ENCODE measurements at places on chromosomes 11 and 22. TPM values are rescaled to one million over a fixed set of nuclear protein-coding genes. Genes with fewer than 3 reads are reported as not detected.

Gene KCNJ1
- polyA plus RNA-seq: 71.7 TPM

DNA sequence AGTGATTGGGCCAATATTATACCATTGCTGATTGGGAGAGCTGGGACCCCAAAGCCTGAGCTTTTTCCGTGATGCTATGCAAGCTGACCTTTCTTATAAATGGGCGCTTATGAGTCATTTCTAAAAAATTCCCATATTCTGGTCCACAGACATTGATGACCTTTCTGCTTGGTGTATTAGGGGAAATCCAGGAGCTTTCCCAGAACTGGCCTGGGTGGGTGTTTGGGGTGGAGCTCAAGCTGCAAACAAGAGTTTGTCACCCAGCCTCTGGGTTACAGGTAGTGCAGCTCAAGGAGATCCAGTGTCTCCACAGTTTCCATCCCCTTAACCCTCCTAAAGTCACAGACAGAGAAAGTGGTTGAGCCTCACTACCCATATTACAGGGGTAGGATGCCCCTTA, 67.7 kb downstream of the CCDC81 start:
- DNase-seq: no peak

GRCh38 chr11:103699656-103700055, 336.8 kb upstream of the DDI1 start:
- DNase-seq: no peak

DNA sequence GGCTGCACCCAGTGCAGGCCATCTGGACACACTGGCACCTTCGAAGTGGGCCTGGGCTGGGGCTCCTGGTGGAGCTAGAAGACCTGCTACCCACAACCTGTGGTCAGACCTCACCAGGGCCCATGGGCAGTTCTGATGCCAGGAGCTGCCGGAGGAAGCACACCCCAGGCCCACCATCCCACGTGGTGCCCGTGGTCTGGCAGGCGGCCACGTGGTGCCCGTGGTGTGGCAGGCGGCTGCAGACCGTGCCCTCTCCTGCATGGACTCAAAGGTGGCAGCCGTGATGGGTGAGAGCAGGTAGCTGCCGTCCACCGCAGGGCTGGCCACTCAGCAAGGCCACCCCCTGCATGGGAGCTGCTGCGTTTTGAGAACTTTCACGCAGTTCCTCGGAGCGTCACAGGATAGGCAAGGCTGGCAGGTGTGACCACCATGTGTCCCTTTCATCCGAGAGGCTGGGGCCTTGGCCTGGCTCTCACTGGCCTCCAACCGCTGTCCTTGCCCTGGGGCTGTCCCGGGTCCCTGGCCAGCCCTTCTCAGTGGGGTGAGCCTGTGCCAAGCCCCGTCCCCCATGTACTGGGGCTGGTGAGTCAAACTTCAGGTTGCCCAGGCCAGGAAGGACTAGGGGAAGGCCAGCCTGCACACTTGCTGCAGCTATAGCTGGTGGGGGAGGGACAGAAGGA, 3.9 kb upstream of the IL17REL start:
- DNase-seq: no peak

- DNase-seq: no peak
These were observed 107.3 kb downstream of the ETS1 start for GRCh38 chr11:128480066-128480465.

DNA sequence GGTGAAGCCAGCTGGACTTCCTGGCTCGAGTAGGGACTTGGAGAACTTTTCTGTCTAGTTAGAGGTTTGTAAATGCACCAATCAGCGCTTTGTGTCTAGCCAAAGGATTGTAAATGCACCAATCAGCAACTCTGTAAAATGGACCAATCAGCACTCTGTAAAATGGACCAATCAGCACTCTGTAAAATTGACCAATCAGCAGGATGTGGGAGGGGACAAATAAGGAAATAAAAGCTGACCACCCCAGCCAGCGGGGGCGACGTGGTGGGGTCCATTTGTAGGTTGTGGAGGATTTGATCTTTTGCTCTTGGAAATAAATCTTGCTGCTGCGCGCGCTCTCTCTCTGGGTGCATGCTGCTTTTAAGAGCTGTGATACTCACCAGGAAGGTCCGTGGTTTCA, 202.9 kb downstream of the MIAT start:
- DNase-seq: no peak

- DNase-seq: no peak
These were observed 31.6 kb upstream of the CADM1 start for GRCh38 chr11:115535781-115536180.

GRCh38 chr22:30422481-30423300, 2.9 kb upstream of the MTFP1 start:
- DNase-seq: no peak

- DNase-seq: no peak
These were observed 6.7 kb downstream of the DUSP8 start for GRCh38 chr11:1565173-1565903.

Gene ZP1
- 0.10 TPM for polyA plus RNA-seq

DNA sequence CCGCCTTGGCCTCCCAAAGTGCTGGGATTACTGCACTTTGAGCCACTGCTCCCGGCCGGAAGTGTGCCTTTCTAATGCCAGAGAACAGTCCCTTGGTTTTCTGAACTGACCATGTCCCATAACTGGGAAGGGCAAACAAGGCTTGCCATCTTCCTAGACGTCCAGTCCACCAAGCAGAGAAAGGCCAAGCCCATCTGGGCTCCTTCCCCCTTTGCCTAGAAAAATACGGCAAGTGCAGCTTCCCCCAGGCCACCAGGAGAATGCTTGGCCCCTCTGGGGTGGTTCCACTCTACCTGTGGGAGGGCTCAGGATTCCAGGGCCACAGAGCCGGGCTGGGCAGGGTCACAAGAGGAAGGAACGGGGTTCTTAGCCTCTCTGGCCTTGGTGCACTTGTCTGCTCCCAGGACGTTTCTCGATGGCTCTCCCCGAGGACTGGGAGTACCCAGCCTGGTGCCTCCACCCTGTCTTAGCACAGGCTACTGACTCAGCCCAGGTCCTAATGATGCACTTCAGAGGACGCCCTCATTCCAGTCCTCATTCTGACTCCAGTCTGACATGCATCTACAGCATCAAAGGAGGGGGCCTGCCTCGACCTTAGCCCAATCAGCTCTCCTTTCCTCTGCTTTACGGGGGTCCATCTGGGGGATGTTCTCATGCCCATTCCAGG, 1.2 kb downstream of the USP2 start:
- DNase-seq: no peak

DNA sequence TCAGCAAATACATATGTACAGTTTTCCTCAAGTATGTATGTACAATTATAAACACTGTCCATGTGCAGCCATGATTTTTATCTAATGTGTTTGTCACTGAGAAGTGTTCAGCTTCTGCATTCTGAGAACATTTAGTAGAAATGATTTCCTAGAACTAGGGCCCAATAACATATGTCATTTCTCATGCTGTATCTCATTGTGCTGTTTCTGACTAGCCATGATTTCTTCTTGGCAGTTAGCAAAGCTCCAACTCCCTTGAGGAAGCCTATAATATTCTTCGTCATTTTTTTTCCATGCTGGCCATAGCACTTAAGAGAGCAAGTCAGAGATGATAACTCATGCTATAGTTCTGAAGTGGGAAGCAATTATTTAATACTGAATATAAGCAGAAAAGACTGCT, 187.8 kb downstream of the DDX10 start:
- DNase-seq: no peak

Gene CDC45
- 19.6 TPM for polyA plus RNA-seq

GRCh38 chr11:70050243-70050642, 27.9 kb upstream of the ANO1 start:
- no peak for DNase-seq

Gene NF2
- polyA plus RNA-seq: 25.9 TPM

- peak; percentile 35 for DNase-seq
These were observed 49.3 kb upstream of the MPPED2 start for GRCh38 chr11:30635401-30635989.

DNA sequence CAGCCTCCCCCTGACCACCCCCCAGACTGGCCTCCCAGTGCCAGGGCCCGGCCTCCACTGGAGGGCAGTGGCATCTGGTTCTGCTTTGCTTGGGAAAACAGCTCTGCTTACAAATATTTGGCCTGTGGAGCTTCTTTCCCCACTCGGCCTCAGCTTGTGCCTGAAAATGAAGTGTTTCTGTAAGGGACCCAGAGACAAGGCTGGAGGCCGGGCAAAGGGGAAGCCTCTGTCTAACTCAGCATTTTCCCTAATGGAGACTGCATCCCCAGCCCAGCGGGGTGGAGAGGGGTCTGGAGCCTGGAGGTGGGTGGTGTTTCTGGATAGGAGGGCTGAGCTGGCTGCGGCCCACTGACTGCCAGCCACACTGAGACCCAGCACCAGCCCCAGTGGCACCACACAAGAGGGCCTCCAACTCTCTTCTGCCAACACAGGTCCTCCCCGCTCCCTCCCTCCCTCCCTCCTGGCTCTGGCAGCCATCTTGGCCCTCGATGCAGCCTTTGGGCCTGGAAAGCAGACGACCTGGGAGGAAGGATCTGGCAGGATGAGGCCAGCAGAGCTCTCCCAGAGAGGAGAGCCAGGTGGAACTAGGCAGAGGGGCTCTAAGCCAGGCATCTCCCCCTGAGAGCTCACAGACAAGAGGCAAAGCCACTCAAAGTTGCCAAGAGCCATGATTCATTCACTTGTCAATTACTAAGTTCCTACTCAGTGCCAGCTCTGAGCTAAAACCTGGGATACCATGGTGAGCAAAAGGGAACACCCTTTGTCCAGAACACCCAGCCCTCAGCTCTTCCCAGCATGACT, 77.1 kb upstream of the CD82 start:
- DNase-seq: no peak

Gene VPREB1
- polyA plus RNA-seq: not detected

Gene ARHGAP20
- 4.6 TPM for polyA plus RNA-seq

Gene TCN1
- polyA plus RNA-seq: 0.16 TPM

Gene IGSF22
- polyA plus RNA-seq: 2.4 TPM

- no peak for DNase-seq
These were observed 11.8 kb upstream of the SSTR3 start for GRCh38 chr22:37223965-37224551.

DNA sequence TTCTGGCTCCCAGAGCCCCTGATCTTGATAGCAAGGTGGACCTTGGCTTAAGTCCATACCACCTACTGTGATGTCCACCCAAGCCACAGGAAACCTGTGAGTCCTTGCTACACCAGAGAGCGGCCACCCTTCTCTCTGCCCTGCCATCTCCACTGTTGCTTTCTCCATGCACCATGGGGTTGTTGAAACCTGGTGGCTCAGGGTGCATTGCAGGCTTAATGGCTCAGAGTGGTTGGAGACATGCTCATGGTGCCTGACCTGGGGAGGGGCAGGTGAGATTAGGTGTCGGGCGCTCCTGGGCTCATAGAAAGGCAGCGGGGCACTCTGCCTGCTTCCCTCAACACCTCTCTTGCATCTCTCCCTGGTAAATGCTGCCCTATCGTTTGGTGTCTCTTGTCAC, 25.0 kb upstream of the CACNG2 start:
- DNase-seq: no peak

DNA sequence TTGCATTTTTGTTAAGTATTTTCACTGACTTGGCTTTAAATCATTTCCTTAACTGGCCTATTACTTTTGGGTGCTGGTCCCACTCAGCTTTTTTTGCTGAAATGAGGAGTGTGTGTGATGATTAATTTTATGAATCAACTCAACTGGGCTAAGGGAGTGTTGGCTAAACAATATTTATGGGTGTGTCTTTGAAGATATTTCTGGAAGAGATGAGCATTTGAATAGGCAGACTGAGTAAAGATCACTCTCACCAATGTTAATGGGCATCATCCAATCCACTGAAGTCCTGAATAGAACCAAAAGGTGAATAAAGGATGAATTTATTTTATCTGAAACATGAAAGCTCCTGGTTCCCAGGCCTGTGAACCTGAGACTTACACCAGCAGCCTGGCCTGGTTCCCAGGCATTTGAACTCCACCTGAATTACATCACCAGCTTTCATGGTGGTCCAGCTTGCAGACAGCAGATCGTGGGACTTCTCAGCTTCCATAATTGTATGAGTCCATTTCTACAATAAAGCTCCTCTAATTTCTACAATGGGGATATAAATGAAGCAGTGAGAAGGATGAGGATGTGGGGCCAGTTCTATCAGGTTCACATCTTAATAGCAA, 241.3 kb upstream of the ZC3H12C start:
- DNase-seq: no peak

DNA sequence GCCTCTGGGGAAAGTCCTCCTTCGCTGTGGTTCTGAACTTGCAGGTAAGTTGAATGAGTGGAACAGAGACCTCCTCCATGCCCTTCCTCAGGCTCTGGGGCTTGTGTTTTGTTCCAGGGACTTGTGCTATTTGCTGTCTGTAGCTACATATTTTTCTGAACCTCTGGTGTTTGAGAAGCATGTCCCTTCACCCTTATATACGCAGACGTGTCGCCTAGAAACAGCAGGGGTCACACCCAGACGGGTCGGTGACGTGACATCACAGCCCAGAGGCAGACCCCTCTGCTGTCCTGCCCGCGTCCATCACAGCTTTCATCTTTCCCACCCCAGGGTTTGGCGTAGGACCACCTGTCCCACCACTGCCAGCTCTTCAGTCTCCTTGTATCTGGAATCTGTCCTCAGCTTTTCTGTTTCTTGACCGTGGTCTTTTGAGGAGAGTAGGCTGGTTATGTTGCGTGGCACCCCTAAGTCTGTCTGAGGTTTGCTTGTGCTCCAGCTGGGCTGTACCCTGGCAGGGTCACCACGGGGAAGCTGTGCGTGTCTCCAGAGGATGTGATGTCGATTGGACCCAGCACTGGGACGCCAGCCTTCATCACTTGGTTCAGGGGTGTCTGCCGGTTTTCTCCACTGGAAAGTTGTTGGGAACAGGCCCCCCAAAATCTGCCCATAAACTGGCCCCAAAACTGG, 13.4 kb upstream of the MUC5B start:
- DNase-seq: no peak

Gene SLC16A8
- 2.1 TPM for polyA plus RNA-seq

Gene ALDH3B1
- 2.3 TPM for polyA plus RNA-seq

GRCh38 chr11:10451426-10452116, 3.5 kb upstream of the AMPD3 start:
- no peak for DNase-seq

DNA sequence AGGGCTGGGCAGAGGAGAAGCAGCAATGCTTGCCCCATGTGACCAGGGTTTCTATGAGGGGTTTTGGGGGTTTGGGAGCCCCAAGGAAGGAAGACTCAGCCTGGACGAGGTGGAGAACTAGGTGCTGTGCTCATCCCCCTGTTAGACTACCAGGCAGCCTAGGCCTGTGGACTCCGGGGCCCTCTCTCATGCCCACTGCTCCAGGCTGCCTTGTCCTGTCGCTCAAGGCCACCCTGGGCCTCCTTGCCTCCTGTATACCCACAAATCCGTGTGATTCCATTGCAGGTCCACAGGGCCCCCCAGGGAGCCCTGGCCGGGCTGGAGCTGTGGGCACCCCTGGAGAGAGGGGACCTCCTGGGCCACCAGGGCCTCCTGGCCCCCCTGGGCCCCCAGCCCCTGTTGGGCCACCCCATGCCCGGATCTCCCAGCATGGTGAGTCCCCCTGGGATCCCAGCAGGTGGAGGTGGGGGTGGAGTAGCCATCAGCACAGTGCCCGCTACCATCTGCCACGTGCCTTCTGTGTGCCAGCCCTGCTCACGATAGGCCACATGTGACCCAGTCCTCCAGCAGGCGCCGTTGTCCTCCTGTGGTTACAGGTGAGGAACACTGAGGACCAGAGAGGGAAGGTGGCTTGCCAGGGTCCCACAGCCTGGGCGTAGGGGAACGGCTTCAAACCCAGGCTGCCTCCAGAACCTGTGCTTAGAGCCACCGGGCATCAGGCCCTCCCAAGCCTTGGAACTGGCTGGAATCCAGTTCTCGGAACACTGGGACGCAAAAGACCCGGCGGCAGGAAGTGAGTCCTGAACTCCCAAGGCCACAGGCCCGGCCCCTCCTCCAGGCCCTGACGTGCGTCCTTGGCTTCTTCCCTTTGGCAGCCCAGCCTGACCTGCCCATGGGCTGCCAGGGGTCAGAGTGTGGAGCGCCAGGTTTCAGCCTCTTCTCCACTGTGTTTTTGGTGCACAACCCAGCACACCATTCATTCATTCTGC, 26.6 kb downstream of the EMID1 start:
- DNase-seq: no peak

- DNase-seq: no peak
These were observed 6.3 kb downstream of the MMP3 start for GRCh38 chr11:102837156-102837555.

All from renal pelvis (tissue), 12 donors.